ENCODE measurements at places on chromosomes 11 and 22. TPM values are rescaled to one million over a fixed set of nuclear protein-coding genes. Genes with fewer than 3 reads are reported as not detected.

Gene UCP2
- 2.1 TPM for total RNA-seq

Gene SLC22A6
- not detected for total RNA-seq

Gene CRYBB2
- total RNA-seq: not detected

Gene SLC35E4
- total RNA-seq: 13.1 TPM

Gene CRYAB
- total RNA-seq: 9.3 TPM

Gene LGALS1
- total RNA-seq: 5,976 TPM

Gene BRSK2
- 3.0 TPM for total RNA-seq

Gene HBG2
- not detected for total RNA-seq

Gene TRIM49
- total RNA-seq: not detected

Gene HSPB2
- 0.26 TPM for total RNA-seq

Gene BBOX1
- not detected for total RNA-seq

Gene FZD4
- total RNA-seq: 5.8 TPM

Gene SPINDOC
- total RNA-seq: 24.4 TPM

Gene DDIAS
- total RNA-seq: 5.2 TPM

Gene AIFM3
- 0.80 TPM for total RNA-seq

Gene CARD18
- total RNA-seq: not detected

Gene EML3
- total RNA-seq: 25.9 TPM

Gene APLNR
- 0.65 TPM for total RNA-seq

Gene OR10A2
- not detected for total RNA-seq

Gene CLMP
- 130 TPM for total RNA-seq

Gene HTR3A
- total RNA-seq: not detected

Gene ACTN3
- total RNA-seq: not detected

Gene YAP1
- 193 TPM for total RNA-seq

Gene CLCF1
- 10.0 TPM for total RNA-seq

Gene RNF169
- total RNA-seq: 16.3 TPM

Gene GGTLC3
- not detected for total RNA-seq

Gene SCGB1D2
- total RNA-seq: not detected

Gene XPNPEP3
- total RNA-seq: 7.4 TPM

Gene OR8G1
- total RNA-seq: not detected

Gene SMTNL1
- not detected for total RNA-seq

Gene HOATZ
- total RNA-seq: not detected

Gene THYN1
- total RNA-seq: 61.4 TPM

Gene VWCE
- 2.6 TPM for total RNA-seq

Gene MMP7
- not detected for total RNA-seq

Gene OR8D1
- total RNA-seq: under 0.01 TPM

Gene UBQLN3
- total RNA-seq: under 0.01 TPM

Gene NAA40
- total RNA-seq: 7.0 TPM

Gene KRTAP5-10
- not detected for total RNA-seq

Gene KRTAP5-7
- total RNA-seq: not detected

Gene POTEH
- not detected for total RNA-seq

Gene OR8D2
- not detected for total RNA-seq

Gene HBG1
- not detected for total RNA-seq

Gene GRIA4
- total RNA-seq: 26.6 TPM

Measured in epithelial cell of alveolus of lung (primary cell).